ENCODE measurements at places on chromosomes 6 and 20.

DNA sequence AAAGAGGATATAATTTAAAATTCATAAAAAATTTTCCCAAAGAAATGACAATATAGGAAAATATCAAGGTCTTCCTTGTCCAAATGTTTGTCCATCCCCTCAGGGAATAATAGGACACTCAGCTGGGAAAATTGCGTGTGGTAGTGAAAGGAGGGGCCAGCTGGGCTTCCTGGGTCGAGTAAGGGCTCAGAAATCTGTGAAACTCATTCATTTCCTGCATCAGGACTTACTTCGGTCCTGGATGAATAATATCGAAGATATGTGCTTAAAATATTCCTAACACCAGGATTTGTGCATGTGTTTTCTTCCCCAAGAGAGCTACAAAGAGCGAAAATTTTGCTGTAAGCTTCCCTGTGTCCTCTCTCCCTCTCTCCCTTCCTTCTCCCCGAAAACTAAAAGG, 118.2 kb upstream of the GJE1 start:
- H3K27ac ChIP-seq: no peak overlapping the region
- no peak for DNase-seq
- H3K36me3 ChIP-seq: no peaks in the 10 kb centered on the region
- no peaks in the 10 kb centered on the region for H3K4me1 ChIP-seq
- no peak overlapping the region for H3K4me3 ChIP-seq
- H3K27me3 ChIP-seq: 0 out of 3 replicates have a peak, but pooled peaks cover 11% of the 10 kb centered on the region

DNA sequence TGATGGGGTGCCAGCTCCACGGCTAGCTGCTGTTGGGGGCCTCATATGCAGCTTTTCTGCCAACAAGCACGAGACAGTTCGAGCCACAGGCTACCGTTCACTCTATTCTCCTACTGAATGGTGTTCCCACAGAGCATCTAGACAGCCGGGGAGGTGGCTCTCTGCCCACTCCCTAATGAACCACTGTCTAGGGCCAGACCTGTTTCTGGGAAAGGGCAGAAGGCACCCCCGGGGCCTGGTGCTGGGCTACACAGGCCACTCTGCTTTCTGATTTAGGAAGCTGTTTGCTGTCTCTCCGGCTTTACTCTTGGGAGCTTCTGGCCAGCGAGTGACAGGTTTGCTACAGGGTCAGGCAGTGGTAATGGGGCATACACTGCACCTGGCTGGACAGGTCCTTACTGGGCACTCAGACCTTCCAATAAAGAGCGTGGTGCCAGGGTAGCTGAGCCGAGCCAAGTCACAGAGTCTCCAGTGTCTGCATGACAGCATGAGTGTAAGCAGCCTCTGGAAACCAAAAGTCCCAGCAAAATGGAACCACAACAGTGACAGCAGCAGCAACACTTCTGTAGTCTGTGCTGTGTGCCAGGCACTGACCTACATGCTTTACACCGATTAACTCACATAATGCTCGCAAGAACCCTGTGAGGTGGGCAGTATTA, 8.4 kb downstream of the CCDC167 start:
- H3K4me1 ChIP-seq: peaks cover 11% of the 10 kb centered on the region
- no peaks in the 10 kb centered on the region for H3K27me3 ChIP-seq
- DNase-seq: no peak
- H3K4me3 ChIP-seq: no peak overlapping the region
- 0 out of 2 replicates have a peak, but pooled peaks cover 2% of the 10 kb centered on the region for H3K36me3 ChIP-seq

GRCh38 chr20:30412972-30413371, 844.5 kb upstream of the DEFB115 start:
- DNase-seq: no peak
- H3K4me1 ChIP-seq: no peaks in the 10 kb centered on the region
- no peaks in the 10 kb centered on the region for H3K27me3 ChIP-seq
- no peaks in the 10 kb centered on the region for H3K36me3 ChIP-seq

DNA sequence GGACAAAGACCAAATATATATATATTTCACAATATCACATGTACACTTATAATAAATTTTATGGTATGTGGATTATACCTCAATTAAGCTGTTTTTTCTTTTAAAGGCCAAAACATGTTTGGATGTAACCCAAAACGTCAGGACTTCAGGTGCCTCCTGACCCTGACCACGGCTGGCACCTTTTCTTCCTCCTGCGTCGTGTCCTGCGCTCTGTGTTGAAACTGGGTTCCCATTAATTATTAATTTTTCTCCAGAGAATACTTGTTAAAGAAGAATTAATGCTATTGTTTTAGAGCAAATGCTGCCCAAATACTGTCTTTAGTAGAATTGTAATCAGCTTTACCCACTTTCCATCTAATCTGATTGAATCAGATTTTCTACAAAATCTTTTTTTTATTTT, 46.7 kb upstream of the VSX1 start:
- peaks cover 24% of the 10 kb centered on the region for H3K27me3 ChIP-seq
- H3K27ac ChIP-seq: no peak overlapping the region
- no peak overlapping the region for H3K4me3 ChIP-seq
- no peaks in the 10 kb centered on the region for H3K36me3 ChIP-seq
- no peaks in the 10 kb centered on the region for H3K4me1 ChIP-seq
- no peak for DNase-seq

DNA sequence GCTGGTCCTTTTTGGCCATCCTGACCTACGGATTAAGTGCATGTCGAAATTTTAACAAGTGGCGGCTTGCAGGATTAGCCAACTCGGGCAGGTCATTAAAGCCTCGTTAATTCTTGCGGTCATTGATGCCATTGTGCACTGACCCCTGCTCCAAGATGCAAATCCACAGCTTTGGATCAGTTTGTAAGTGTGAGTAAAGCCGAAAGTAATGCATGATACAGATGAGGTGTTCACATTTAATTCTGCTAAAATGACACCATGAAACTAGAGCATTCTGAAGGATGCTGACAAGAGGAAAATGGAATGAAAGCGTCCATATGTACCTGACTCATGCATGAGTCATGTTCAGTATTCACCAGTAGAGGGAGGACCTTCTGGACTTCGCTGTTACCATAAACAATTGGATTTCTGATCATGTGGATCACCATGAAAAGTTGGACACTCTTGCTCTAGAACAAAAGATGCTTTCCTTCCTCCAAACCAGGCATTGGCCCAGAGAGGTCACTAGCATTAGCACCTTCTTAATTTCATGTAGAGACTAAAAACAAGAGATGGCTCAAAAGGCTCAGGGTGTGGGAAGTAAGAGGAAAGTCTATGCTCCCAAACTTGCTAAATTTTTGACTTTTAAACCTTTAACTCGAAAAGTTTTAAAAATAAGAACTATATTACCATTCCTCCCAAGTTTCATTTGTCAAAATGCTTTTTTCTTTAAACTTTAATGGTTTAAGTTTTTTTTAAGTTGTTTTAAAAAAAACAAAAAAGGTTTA, 48.0 kb downstream of the MUC22 start:
- H3K4me1 ChIP-seq: no peaks in the 10 kb centered on the region
- H3K27me3 ChIP-seq: peaks cover 20% of the 10 kb centered on the region
- H3K4me3 ChIP-seq: no peak overlapping the region
- H3K27ac ChIP-seq: no peak overlapping the region
- no peaks in the 10 kb centered on the region for H3K36me3 ChIP-seq

DNA sequence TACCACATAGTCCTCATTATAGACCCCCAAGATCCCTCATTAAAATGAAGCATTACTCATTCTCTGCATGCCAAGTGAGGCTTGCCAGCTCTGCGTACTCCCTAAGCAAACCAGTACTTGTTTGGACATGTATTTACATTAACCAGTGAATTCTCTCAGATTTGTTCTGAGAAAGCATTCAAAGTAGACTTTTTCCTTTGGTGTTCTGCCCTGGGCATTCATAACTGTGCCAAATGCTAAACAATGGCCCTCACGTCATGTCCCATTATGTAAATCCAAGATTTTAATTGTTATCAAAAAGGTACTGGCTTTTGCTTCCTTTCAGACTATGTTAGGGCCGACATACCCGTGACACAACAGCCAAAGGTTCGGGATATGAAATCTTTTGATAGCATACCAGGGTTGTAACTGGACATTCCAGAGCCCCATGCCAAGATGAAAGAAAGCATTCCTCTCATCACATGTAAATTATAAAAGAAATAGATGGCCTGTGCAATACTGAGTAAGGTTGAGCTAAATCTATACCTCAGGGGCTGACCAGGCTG, 164.2 kb downstream of the ADAT2 start:
- H3K36me3 ChIP-seq: no peaks in the 10 kb centered on the region
- no peak for DNase-seq
- H3K27me3 ChIP-seq: no peaks in the 10 kb centered on the region
- H3K4me3 ChIP-seq: no peak overlapping the region
- no peak overlapping the region for H3K27ac ChIP-seq

DNA sequence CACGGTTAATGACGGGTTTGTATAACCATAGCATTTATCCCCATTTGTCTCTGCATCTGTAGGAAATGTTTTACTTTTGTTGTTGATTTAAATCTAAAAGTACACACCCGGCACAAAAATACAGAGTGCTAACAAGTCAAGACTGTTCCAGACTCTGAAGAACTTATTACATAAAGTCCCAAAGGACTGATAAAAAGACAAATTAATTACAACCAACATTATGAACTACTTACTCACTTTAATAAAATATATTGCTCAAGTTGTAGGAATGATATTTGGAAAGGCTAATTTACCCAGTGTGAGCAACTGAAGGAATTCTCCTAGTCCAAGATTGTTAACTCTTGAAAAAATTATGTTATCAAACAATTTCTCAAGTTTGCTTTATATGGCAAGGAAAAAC, 115.6 kb downstream of the KIF13A start:
- no peaks in the 10 kb centered on the region for H3K36me3 ChIP-seq
- peaks cover 35% of the 10 kb centered on the region for H3K4me1 ChIP-seq
- H3K27me3 ChIP-seq: no peaks in the 10 kb centered on the region
- H3K4me3 ChIP-seq: no peak overlapping the region
- H3K27ac ChIP-seq: no peak overlapping the region

DNA sequence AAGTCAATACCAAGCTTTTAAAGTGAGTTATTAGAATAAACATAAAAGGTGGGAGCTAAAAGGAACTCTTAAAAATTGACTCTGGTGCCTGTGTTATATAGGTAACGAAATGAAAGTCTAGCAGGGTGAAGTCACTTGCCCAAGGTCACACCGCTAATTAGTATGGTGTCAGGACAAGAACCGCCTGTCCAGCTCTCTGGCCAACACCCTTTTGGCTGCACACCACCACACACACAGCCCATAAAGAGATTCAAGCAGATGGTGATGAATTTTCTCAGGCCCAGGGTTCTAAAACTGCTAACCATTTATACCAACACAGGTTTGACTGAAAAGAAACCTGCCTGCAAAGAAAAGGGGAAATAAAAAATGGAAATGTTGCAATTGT, 20.2 kb downstream of the GFOD1 start:
- H3K27ac ChIP-seq: no peak overlapping the region
- peaks cover 11% of the 10 kb centered on the region for H3K4me1 ChIP-seq
- DNase-seq: no peak
- no peaks in the 10 kb centered on the region for H3K36me3 ChIP-seq
- no peak overlapping the region for H3K4me3 ChIP-seq

DNA sequence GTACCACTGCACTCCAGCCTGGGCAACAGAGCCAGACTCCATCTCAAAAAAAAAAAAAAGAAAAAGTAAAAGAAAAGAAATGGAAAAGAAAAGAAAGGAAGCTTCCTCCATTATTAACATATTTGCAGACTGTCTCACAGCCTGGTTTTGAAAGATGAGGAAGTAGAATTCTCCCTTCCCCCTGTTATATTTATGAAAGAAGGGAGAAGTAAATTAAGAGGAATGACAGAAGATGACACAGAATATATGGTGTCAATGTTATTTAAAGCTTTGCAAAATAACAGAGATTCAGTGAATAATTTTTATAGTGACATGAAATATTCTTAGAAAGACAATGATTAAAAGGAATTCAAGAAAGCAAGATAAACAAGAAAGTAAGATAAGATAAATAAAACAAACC, 83.7 kb upstream of the PRSS16 start:
- H3K27me3 ChIP-seq: no peaks in the 10 kb centered on the region
- H3K36me3 ChIP-seq: no peaks in the 10 kb centered on the region
- H3K4me3 ChIP-seq: no peak overlapping the region
- no peak overlapping the region for H3K27ac ChIP-seq
- 0 out of 2 replicates have a peak, but pooled peaks cover 12% of the 10 kb centered on the region for H3K4me1 ChIP-seq
- DNase-seq: no peak

GRCh38 chr6:111439171-111439570, 43.8 kb downstream of the REV3L start:
- no peaks in the 10 kb centered on the region for H3K27me3 ChIP-seq
- H3K4me3 ChIP-seq: no peak overlapping the region
- H3K27ac ChIP-seq: no peak overlapping the region
- H3K4me1 ChIP-seq: peaks cover 4% of the 10 kb centered on the region

DNA sequence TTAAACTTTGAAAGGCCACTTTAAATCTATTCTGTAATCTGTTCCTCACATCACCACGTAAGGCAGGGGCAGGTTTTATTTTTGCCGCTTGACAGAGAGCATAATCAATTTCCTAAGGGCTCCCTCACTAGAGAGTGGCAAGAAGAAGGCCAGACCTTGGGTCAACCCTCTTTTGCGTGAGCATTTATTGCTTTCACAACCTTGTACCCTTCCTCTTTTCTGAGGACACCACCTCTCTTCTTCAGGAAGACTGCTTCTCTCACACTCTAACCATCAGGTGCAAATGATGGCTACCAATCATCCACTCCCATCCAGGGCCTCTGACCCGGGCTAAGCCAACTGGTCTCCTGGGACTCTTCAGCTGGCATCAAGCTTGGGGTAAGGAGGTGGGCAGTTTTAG, 25.2 kb upstream of the QKI start:
- H3K36me3 ChIP-seq: no peaks in the 10 kb centered on the region
- no peak overlapping the region for H3K4me3 ChIP-seq
- no peak overlapping the region for H3K27ac ChIP-seq
- DNase-seq: no peak
- peaks cover 24% of the 10 kb centered on the region for H3K4me1 ChIP-seq

GRCh38 chr6:133100865-133101264, 140.3 kb upstream of the EYA4 start:
- no peaks in the 10 kb centered on the region for H3K27me3 ChIP-seq
- no peaks in the 10 kb centered on the region for H3K36me3 ChIP-seq
- H3K4me3 ChIP-seq: no peak overlapping the region
- DNase-seq: no peak
- no peak overlapping the region for H3K27ac ChIP-seq

DNA sequence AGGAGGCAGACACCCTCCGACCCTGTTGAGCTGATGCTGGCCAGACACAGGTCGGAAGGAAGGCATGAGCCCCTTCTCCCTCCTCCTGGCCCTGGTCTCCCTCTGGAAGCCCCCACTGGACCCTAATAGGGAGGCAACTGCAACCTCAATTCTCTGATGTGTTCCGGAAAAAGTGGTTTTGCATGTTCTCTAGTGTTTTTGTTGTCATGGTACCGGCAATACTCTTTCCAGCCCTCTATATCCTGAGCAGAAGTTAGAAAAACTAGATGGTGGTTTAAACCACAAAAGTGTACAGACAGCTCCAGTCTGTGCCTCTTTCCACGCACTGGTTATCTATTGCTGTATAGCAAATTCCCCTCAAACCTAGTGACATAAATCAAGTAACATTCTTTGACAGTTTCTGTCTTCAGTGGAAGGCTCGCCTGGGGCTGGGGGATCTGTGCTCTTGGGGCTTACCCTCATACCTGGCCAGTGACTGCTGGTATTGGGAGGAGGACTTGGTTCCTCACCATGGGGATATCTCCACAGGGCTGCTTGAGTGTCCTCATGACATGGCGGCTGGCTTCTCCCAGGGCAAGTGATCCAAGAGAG, 37.0 kb downstream of the SYTL3 start:
- peaks cover 28% of the 10 kb centered on the region for H3K27me3 ChIP-seq
- H3K4me3 ChIP-seq: no peak overlapping the region
- H3K4me1 ChIP-seq: 0 out of 2 replicates have a peak, but pooled peaks cover 6% of the 10 kb centered on the region

- no peaks in the 10 kb centered on the region for H3K27me3 ChIP-seq
- H3K4me1 ChIP-seq: no peaks in the 10 kb centered on the region
- H3K36me3 ChIP-seq: peaks cover 50% of the 10 kb centered on the region
- no peak for DNase-seq
Measured at GRCh38 chr6:157909282-157909664, 72.4 kb upstream of the SYNJ2 start.
